NCI-H774 (cell line): ENCODE measurements at places on chromosomes 12 and 14.
A peak's percentile ranks its signal among the peaks of the same experiment; 100 is the strongest.

DNA sequence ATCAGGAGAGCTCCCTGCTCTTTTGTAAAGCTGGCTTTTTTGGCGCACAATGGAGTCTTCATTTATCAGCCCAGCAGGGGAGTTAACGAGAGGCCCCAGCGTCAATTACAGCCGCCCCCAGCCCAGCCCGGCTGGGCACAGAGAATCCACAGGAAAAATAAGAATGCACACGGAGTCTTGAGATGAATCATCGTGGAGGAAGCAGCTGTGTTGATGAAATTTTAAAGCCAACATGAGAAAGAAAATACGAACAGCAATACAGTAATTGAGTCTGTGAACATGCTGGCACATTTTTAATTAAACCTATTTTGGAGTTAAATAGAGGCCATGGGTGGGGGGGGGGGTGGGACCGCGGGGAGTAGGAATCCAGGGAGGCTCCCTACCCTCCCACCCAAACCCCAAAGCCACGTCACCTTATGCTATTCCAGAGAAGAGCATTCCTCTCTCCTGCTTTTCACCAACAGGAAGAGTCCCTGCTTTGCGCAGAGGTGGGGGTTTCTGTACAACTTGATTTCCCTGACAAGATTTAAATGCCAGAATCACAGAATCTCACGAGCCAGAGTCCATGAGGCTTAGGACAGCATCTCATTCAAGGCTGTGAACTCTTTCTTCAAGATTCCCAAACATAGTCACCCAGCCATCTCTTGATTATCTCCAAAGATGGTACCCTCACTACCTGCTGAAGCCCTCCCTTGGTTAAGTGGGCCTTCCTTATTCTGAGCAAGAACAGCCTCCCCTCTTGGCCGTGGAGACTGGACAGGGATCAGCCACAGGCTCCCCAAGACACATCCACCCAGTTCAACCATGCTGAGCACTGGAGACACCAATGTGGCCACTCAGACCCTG is 50.3 kb downstream of the CCNK start:
- no peak for DNase-seq

DNA sequence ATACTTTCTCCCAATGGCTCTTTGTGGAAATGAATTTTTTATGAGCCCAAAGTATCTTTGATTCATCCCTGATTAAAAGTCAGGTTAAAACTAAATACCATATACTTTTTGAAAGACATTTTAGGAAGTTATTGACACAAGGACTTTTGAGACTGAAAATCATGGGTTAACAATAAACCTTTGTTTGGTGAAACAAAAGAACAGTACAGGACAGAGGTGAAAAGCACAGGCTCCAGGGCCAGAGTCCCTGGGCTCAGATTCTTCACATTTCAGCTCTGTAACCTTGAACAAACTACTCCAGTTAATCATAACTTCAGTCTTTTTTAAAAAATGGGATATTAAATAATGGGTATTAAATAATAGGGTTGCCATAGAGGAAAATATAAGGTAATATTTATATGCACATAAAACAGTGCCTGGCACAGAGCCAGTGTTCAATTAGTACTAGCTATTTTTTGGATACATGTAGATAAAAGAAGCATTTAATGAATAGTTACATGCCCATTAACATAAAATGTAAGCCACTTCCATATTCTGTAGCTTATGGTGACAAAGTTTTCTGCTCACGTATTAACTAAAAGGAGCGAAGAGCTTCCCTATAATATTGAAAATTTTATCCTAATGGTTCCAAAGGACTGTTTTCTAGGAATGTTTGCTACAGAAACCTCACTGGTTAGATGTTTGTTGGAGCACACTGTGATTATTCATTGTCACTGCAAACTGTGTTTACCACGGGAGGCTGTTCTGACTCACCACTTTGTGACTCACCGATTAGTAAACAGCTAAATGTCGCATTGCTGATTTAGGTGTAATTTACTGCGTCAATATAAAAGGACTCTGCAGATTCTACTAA is 255.4 kb downstream of the DAD1 start:
- peak; percentile 65 for DNase-seq

DNA sequence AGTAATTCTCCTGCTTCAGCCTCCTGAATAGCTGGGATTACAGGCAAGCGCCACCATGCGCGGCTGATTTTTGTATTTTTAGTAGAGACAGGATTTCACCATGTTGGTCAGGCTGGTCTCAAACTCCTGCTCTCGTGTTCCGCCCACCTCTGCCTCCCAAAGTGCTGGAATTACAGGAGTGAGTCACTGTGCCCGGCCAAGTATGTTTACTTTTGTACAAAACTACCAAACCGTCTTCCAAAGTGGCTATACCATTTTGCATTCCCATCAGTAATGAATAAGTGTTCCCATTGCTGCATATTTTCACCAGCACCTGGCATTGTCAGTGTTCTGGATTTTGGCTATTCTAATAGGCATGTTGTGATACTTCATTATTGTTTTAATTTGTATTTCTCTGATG is 8.4 kb upstream of the KRT6A start:
- DNase-seq = no peak

DNA sequence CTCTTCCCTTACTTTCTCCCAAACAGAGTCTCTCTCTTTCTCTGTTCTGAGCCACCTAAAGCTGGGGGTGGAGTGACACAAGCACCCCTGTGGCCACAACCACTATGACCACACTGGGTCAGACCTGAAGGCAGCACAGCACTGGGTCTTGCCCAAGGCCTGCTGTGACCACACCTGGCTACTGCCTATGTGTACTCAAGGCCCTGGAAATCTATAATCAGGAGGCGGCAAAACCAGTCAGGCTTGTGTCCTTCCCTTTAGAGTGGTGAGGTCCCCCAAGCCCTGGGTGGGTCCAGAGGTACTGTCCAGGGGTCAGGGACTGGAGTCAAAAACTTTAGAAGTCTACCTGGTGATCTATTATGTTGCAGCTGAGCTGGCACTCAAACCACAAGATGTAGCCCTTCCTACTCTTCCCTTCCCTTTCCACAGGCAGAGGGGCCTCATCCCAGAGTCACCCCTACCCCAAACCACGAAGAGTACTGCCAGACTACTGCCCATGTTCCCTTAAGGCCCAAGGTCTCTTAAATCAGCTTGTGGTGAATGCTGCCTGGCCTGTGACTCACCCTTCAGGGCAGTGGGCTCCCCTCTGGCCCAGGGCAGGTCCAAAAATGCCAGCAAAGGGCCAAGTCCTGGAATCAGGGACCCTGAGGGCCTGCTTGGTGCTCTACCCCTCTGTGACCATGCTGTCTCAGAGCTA is 179.8 kb upstream of the DYRK2 start:
- no peak for DNase-seq

DNA sequence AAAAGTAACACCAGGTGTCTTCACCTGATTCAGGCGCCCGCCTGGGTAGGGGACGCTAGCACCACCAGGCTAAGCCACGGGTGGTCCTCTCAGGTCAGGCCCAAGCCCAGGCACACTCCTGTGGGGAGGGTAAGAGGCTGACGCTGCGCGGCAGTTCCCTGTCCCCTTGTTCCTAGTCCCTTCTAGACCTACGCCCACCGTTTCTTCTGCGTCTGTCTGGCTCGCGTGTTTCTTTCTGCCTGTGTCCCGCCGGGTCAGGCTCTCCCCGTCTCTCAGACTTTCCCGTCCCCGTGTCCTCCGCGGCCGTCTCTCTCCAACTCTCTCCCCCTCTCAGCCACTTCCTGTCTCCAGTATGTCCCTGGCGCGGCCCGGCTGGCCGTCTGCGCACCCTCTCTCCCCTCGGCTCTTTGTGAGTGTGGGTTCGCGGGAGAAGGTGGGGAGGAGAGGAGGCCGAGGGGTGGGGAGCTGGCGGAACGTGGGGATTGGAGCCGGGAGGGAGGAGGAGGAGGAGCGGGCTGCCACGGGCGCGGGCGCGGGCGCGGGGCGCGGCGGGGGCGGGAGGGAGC is 3.1 kb upstream of the TNS2 start:
- peak; percentile 89 for DNase-seq

DNA sequence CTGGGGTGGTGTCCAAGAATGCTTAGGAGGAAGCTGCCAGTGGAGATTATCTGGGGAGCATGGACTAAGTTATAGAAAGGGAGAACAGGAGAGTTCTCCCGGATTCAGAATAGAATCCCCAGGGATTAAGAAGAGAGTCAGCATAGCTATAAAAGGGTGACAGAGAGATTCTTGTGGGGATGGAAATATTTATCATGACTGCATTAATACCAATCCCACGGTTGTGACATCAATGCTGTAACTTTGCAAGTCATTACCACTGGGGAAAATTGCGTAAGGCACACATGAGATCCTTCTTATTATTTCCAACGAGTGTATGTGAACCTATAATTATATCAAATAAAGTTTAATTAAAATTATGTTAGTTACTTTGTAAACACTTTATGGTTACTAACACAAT is 447.9 kb upstream of the TMEM132C start:
- DNase-seq = no peak

- no peak for DNase-seq
Observed at GRCh38 chr12:62800707-62801400, 134.1 kb downstream of the PPM1H start.

GRCh38 chr14:51759950-51760349 is 100.5 kb upstream of the GNG2 start:
- no peak for DNase-seq

DNA sequence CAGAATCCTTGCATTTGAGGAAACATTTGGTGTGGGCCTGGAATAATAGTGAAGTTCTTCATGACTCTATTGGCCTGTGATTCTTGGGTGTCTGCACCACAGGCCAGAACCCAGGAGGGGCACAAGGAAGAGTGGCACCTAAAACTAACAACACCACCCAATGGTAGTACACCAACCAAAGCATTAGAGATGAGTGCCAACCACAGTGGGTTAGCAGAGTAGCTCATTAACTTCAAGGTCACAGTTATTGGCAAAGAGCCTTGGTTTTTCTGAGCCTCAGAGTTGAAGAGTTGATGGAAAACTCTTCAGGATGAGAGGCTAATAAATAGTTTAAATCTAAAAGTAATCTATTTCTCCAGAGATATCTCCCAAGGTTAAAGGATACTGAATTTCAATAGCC is 57.0 kb downstream of the HELB start:
- DNase-seq = no peak

DNA sequence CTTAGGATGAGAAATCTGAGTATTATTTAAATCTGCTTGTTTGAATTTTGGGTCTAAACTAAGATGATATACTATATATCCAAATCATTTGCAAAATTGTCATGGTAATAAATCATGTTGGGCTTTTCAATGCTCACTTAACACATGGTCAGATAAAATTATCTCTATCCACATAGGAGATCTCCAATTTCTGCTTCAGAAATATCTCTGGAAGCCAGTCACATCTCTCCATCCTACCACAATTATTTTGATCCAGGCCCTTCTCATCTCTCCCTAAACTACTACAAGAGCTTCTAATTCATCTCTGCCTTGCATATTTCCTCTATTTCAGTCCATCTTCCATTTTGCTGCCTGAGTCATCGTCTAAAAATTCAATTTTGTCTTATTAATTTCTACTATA is 3.8 kb downstream of the DCN start:
- no peak for DNase-seq

DNA sequence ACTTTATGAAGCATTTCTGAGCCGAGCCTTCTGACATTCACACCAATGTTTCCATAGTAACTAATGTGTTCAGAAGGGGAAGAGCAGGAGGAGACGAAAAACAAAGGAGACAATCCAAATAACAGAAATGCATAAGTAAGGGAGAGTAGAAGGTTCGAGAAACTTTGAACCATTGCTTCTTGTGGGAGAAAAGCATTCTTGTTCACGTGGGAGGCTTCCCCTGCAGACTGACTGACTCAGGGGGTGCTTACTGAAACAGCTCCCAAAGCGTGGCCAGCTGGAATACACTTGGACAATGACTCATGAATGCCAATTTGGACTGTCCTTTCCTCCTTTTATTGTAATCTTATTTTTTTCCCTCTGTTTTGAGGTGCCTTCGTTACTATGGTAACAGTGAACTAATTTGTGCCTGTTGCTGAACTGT is 73.9 kb downstream of the NEDD1 start:
- DNase-seq = no peak

DNA sequence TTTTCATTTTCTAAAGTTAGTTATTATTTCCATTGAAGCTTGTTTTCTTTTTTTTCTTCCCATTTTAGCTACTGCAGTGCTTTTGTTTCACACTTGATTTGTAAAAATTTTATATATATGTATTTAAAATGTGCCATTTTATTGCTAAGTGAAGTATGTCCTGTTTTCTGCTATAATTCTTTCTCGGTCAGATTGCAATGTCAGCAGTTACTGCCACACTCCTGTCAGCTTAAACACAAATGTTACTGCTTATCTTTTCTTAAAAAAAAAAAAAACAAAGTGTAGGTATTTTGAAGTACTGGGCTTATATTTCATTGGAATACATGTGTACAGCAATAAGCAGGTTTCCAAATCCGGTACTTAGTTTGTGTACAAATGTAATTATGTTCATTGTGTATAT is 63.4 kb upstream of the AEBP2 start:
- no peak for DNase-seq

DNA sequence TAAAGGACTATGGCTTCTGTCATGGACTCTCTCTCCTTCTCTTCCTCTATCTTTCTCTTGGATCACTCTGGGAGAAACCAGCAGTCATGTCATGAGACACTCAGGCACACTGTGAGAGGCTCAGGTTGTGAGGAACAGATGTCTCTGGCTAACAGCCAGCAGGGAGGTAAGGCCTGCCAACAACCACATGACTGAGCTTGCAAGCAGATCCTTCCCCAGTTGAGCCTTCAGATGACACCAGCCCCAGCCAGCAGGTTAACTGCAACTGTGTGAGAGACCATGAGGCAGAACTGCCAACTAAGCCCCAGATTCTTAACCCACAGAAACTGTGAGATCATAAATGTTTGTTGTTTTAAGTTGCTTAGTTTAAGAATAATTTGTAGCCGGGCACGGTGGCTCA is 90.6 kb downstream of the VCPKMT start:
- no peak for DNase-seq

DNA sequence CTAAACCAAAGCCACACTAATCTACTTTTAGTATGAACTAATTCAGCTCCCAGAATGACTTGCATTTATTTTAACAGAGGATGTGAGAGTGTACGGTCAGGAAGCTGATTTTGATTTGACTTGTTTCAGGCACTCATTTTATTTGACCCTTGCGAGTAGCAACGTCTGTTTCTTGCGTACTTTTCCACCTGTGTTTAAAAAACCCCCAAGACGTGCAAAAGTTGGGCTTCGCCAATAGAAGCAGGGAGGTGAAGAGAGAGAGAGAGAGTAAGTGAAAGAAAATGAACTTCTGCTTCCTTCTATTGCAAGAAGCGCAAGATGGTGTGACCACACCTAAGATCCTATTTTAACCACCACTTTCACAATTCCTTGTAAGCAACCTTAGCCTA is 6.7 kb upstream of the SLC15A4 start:
- no peak for DNase-seq

GRCh38 chr12:116517431-116518045 is 41.6 kb upstream of the MAP1LC3B2 start:
- DNase-seq = no peak

DNA sequence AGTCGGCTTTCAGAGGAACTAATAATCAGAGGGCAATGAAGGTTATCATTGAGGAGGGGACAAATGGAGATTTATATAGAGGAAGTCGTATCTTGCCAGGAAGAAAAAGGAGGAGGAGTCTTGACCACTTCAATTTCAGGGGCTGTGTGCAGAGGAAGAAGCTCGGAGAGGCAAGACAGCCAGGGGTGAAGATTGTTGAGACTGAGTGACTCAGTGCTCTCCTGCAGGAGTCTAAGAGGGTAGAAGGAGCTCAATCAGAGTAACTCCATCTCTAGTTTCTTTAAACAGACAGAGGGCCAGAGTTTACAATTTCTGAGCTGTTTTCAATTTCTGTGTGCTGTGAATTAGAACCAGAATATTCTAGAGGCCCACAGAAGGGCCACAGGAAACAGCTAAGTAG is 439.3 kb upstream of the PRICKLE1 start:
- DNase-seq = no peak
